ENCODE measurements at places on chromosomes 12 and 14.
A peak's percentile ranks its signal among the peaks of the same experiment; 100 is the strongest.

- DNase-seq: no peak
Observed at GRCh38 chr12:129190827-129191226, 337.5 kb downstream of the GLT1D1 start.

DNA sequence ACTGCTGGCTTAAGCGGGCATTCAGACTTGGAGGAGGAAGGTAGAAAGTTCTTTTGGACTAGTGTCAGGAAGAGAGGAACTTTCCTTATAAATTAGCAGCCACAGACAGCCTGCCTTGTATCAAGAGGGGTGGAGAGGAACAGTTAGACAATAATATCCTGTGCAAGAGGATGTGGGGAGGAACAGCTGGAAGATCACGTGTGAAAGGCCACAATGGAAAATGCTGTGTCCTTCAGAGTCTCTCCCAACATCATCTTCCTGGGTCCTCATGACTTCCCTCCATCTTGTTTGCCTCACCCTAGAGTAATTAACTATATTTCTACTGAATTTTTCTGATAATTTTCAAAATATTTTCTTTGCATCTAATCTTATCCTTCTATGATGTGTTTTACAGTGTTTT is 117.4 kb downstream of the MGAT4C start:
- no peak for DNase-seq

- no peak for DNase-seq
Observed at GRCh38 chr12:28222081-28222700, 31.9 kb downstream of the CCDC91 start.

GRCh38 chr12:128326406-128326805 is 59.4 kb downstream of the TMEM132C start:
- DNase-seq: no peak

DNA sequence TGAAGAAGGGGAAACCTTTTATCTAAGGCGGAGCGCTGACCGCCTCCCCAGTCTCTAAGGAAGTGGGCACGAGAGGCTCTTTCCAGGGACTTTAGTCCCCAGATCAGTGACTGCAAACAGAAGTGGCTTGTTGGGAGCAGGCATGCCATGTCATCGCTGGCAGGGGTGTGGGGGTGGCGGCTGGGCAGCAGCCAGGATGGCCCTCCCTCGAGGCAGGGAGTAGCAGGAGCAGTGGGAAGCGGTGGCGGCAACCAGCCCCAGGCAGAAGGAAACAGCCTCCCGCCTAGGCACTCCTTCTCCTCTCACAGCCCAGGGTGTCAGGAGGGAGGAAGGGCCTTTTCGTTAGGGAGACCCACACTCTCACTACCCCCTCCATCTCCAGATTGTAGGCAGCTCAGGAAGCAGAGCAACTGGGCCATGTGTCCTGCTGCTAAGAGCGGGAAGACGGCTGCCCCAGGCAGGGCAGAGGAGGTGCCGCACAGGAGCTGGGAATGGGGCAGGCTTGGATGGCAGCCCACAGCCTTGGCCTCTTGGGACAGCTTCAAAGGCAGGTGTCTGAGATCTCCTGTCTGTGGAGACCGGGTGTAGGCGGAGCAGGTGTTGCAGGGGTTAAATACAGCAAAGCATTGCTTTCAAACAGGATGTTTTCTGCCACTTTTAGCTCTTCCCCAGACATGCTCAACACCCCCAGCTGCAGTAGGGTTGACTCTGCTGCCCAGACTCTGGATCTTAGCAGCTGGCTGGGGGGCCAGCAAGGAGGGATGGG is 21.8 kb downstream of the VDR start:
- DNase-seq: no peak

DNA sequence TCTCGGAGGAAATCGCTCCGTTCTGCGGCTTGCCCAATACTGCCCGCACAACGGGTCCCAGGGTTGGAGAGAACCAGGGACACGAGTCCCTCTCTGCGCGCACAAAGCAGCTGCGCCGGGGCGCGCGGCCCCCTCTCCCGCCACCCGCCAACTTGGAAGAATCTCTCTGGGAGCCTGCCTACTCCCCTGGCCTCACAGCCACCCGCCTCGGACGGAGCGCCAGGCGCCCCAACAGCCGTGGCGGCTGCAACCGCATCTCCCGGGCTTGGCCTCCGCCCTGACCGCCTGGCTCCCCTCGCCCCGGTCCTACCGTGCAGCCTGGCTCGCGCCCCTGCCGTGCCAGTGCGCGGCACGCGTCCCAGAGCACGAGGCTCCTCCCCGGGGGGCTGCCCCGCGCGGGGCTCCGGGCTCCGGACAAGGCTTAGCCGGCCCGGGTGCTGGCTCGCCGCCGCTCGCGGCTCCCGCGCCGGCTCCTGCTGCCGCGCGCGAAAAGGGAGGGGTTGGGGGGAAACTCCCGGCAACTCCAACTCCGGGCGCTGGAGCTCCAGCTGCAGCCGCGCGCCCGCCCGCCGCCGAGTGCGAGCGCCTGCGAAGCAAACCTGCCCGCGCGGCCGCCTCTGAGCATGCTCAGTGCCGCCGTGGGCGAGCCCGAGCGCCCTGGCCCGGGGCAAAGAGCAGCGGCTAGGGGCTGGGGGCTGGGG is at the start of gene STXBP6:
Gene STXBP6, minus strand, starts transcription at position 580 of the 701 bp plus-strand sequence. CDS start 75,329 bp downstream, outside the sequence.
- peak; percentile 65 for DNase-seq
